ENCODE measurements at places on chromosomes 2 and 18. TPM values are rescaled to one million over a fixed set of nuclear protein-coding genes. Genes with fewer than 3 reads are reported as not detected.

CDH20 gene
- not detected for total RNA-seq

- no peaks in the 10 kb centered on the region for H3K4me1 ChIP-seq
- no peaks in the 10 kb centered on the region for H3K27me3 ChIP-seq
- H3K4me3 ChIP-seq = no peak overlapping the region
- no peaks in the 10 kb centered on the region for H3K36me3 ChIP-seq
- no peak overlapping the region for H3K27ac ChIP-seq
Observed at GRCh38 chr2:151508519-151508918, 98.8 kb downstream of the RIF1 start.

ING5 gene
- total RNA-seq = 39.8 TPM

DNA sequence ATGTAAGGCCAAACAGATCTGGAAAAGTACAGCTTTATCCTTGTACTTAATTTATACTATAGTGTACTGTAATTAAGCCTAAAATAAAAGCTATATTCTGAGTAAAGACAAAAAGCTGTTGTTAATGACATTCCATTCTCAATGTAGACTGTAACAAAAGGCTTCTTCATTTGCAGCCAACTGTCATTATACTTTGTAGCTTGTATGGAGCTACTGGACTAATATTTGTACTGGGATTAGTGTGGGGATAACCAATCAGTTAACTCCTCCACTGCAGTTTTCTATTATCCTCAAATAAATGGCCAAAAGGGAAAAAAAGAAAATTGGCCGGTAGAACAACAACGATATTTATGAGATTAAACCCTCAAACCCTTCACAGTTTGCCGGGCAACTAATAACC lies 66.5 kb downstream of the STK39 start:
- H3K4me3 ChIP-seq = no peak overlapping the region
- DNase-seq = no peak
- H3K27me3 ChIP-seq = no peaks in the 10 kb centered on the region
- H3K27ac ChIP-seq = no peak overlapping the region
- H3K4me1 ChIP-seq = no peaks in the 10 kb centered on the region

GRCh38 chr2:231660860-231661259 lies 47.5 kb upstream of the PTMA start:
- peaks cover 4% of the 10 kb centered on the region for H3K4me1 ChIP-seq
- H3K36me3 ChIP-seq = no peaks in the 10 kb centered on the region
- H3K27ac ChIP-seq = peak overlapping the region; percentile 64
- no peaks in the 10 kb centered on the region for H3K27me3 ChIP-seq
- no peak overlapping the region for H3K4me3 ChIP-seq
- DNase-seq = no peak

- H3K27me3 ChIP-seq = peaks cover 4% of the 10 kb centered on the region
- no peak overlapping the region for H3K4me3 ChIP-seq
- peaks cover 6% of the 10 kb centered on the region for H3K4me1 ChIP-seq
Observed at GRCh38 chr2:172811027-172811426, 75.4 kb downstream of the RAPGEF4 start.

INHA gene
- total RNA-seq = 1.2 TPM

MEP1B gene
- total RNA-seq = 0.28 TPM

GRCh38 chr2:31163011-31163539 lies 24.8 kb upstream of the GALNT14 start:
- no peak overlapping the region for H3K4me3 ChIP-seq
- H3K27me3 ChIP-seq = peaks cover 4% of the 10 kb centered on the region
- H3K27ac ChIP-seq = no peak overlapping the region
- no peak for DNase-seq
- no peaks in the 10 kb centered on the region for H3K4me1 ChIP-seq
- no peaks in the 10 kb centered on the region for H3K36me3 ChIP-seq

DNA sequence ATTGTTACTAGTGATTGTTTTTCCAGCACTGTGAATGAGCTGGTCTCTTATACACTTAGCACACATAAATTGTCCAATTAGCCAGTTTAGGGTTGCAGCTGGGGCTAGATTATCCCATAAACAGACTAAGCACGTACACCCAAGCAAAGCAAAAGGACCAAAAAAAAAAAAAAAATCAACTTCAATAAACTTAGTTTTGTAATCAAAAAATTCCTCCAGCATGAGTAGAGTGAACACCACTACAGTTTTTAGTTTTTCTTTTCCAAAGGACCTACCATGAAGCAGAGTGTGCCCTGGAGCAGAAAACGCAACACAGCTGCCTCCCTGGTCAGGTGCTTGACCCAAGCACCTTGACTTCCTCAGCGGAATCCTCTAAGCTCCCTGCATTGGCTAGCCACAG lies 249.4 kb upstream of the SLC14A2 start:
- no peak overlapping the region for H3K4me3 ChIP-seq
- H3K36me3 ChIP-seq = no peaks in the 10 kb centered on the region
- H3K4me1 ChIP-seq = no peaks in the 10 kb centered on the region

- H3K27ac ChIP-seq = no peak overlapping the region
- DNase-seq = no peak
- H3K4me3 ChIP-seq = no peak overlapping the region
- H3K36me3 ChIP-seq = no peaks in the 10 kb centered on the region
- no peaks in the 10 kb centered on the region for H3K4me1 ChIP-seq
Observed at GRCh38 chr2:237539681-237540080, 26.7 kb upstream of the PRLH start.

SRD5A2 gene
- not detected for total RNA-seq

ASAP2 gene
- 107 TPM for total RNA-seq

DNA sequence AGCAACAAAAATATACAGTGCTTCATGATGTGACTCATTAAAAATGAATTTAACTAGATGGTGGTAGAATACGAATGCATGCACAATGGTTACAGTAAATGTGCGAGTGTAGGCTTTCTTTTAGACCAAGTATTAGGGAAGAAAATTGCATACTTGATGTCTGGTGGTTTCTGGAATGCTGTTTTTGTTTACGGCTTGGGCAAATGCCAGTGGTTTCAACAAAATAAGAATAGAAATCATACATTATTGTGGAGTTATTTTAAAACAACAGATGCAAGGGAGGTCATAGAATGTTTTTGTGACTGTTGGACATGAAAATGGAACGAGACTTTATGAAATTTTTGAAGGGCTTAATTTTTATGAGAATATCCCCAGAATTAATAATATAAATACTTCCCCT lies 580.9 kb downstream of the PLCL1 start:
- no peak overlapping the region for H3K27ac ChIP-seq
- no peak for DNase-seq
- no peaks in the 10 kb centered on the region for H3K4me1 ChIP-seq
- no peaks in the 10 kb centered on the region for H3K27me3 ChIP-seq
- no peaks in the 10 kb centered on the region for H3K36me3 ChIP-seq

GRCh38 chr2:7022492-7023385 lies 105.5 kb downstream of the RNF144A start:
- no peak overlapping the region for H3K4me3 ChIP-seq
- DNase-seq = no peak
- no peaks in the 10 kb centered on the region for H3K36me3 ChIP-seq
- H3K27ac ChIP-seq = no peak overlapping the region
- H3K4me1 ChIP-seq = no peaks in the 10 kb centered on the region

DNA sequence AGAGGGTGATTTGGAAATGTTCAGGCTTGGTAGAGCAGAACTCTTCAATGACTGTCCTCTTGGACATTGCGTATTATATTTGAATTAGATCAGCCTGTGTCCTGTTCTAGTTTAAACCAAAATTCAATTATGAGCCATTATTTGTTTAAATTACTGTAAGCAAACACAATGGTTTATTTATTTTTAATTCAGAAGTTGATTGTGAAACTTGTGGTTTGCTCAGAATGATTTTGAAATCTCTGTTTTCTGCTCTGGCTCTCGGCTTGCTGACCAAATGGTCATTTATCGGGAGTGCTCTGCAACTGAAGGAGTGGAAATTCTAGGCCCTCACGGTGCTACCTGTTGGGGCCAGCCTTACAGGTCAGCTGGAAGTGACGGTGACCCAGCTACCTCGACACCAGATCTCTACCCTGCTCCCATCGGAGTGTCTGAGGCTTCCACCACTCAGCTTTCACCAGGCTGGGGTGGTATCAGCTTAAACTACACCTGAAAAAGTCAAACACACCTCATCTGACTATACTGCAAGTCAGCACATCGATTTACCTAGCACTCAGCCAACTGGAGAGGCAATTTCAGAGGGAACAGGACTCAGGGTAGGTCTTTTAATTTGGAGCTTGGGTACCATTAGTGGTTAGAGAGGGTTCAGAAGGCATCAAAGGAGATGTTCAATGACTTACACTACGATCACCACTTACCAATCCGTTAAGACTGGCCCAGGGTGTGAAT lies 36.8 kb upstream of the GPD2 start:
- peak overlapping the region; percentile 76 for H3K4me3 ChIP-seq
- H3K27ac ChIP-seq = no peak overlapping the region
- H3K4me1 ChIP-seq = peaks cover 7% of the 10 kb centered on the region
- H3K27me3 ChIP-seq = no peaks in the 10 kb centered on the region

- no peaks in the 10 kb centered on the region for H3K36me3 ChIP-seq
- no peak overlapping the region for H3K4me3 ChIP-seq
- no peak for DNase-seq
- H3K27me3 ChIP-seq = peaks cover 2% of the 10 kb centered on the region
Observed at GRCh38 chr2:176152350-176153181, 1.2 kb downstream of the HOXD4 start.

DNA sequence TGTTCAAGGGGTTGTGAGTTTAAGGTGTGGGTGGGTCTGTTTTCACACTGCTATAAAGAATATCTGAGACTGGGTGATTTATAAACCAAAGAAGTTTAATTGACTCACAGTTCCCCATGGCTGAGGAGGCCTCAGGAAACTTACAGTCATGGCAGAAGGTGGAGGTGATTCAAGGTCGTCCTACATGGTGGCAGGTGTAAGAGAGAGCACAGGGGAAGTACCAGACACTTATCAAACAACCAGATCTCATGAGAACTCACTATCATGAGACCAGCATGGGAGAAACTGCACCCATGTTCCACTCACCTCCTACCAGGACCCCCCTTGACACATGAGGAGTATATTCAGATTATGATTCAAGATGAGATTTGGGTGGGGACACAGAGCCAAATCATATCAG lies 38.0 kb downstream of the RHBDD1 start:
- H3K4me1 ChIP-seq = no peaks in the 10 kb centered on the region
- no peak overlapping the region for H3K27ac ChIP-seq
- H3K36me3 ChIP-seq = no peaks in the 10 kb centered on the region

GALNT5 gene
- 0.08 TPM for total RNA-seq

TEX261 gene
- total RNA-seq = 64.9 TPM

DNA sequence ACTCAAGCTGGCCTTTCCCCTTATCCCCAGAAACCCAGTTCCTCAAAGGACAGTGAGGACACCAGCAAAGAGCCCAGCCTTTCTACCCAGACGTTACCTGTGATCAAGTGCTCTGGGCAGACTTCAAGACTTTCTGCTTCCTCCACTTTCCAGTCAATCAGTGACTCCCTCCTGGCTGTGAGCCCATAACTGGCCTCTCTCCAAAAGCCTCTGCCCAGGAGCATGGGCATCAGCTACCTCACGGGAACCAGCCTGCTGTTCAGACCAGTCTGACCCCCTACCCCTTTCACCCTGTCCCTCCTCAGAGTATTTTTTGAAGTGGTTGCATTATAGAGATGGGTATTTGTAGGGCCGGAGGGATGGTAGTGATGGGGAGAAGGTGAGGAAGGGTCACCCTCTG lies 27.7 kb upstream of the CYP27A1 start:
- H3K36me3 ChIP-seq = peaks cover 6% of the 10 kb centered on the region
- H3K4me1 ChIP-seq = no peaks in the 10 kb centered on the region
- no peaks in the 10 kb centered on the region for H3K27me3 ChIP-seq
- H3K27ac ChIP-seq = no peak overlapping the region

POTEE gene
- total RNA-seq = 1.1 TPM

DYSF gene
- 0.31 TPM for total RNA-seq

EVA1A gene
- 0.21 TPM for total RNA-seq

GRCh38 chr2:235468978-235469655 lies 24.7 kb upstream of the AGAP1 start:
- no peak overlapping the region for H3K4me3 ChIP-seq
- H3K36me3 ChIP-seq = no peaks in the 10 kb centered on the region
- no peaks in the 10 kb centered on the region for H3K27me3 ChIP-seq
- H3K4me1 ChIP-seq = peaks cover 7% of the 10 kb centered on the region
- H3K27ac ChIP-seq = peak overlapping the region; percentile 35
- DNase-seq = peak; percentile 88

DNA sequence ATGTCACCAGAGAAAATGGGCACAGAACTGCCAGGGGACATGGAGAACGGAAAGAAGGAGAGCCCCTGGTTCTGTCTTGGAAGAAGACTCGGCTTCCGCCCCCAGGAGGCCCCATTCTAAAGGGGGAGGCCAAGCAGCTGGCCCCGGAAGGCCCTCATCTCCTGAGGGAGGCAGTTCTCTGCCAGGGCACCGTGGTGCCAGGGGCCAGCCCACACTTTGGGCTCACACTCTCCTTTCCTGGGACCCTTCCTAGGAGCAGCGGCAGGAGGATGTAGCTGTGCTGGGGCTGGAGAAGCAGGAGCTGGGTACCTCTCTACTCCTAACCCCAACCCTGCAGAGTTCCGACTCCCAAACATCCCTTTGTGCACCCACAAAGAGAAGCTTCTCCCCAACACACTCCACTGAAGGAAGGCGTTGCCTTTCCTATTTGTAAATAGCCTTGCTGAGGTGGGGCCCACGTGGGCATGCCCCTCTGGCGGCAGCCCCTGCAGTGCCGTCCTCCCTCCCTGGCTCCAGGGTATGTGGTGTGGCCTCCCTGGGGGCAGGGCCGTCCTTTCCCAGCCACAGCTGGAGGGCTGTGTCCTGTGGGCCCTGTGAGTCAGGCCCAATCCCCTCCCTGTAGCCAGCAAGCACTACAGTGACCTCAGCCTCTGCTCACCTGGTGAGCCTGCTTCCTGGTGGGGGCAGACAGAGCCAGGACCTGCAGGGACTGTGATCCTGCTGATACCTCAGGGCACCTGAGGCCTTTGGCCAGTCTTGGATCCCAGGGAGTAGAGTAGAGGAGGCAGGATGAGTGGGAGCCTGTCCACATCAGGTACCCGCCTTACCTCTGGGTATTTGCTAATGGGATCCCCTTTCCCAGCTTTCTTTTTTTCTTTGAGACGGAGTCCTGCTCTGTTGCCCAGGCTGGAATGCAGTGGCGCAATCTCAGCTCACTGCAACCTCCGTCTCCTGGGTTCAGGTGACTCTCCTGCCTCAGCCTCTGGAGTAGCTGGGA lies 26.6 kb downstream of the ZFP36L2 start:
- H3K36me3 ChIP-seq = no peaks in the 10 kb centered on the region
- no peak overlapping the region for H3K27ac ChIP-seq
- H3K4me3 ChIP-seq = no peak overlapping the region

PCARE gene
- not detected for total RNA-seq

FSHR gene
- total RNA-seq = not detected

GRCh38 chr2:72945450-72946019 lies 28.2 kb downstream of the EMX1 start:
- H3K36me3 ChIP-seq = no peaks in the 10 kb centered on the region
- H3K27ac ChIP-seq = no peak overlapping the region
- H3K4me1 ChIP-seq = no peaks in the 10 kb centered on the region
- no peak for DNase-seq
- no peak overlapping the region for H3K4me3 ChIP-seq
- H3K27me3 ChIP-seq = no peaks in the 10 kb centered on the region

All from Panc1 (cell line).